ENCODE measurements at places on chromosomes 16 and 17. TPM values are rescaled to one million over a fixed set of nuclear protein-coding genes. Genes with fewer than 3 reads are reported as not detected.
A peak's percentile ranks its signal among the peaks of the same experiment; 100 is the strongest.

Gene KRT24
- not detected for total RNA-seq

DNA sequence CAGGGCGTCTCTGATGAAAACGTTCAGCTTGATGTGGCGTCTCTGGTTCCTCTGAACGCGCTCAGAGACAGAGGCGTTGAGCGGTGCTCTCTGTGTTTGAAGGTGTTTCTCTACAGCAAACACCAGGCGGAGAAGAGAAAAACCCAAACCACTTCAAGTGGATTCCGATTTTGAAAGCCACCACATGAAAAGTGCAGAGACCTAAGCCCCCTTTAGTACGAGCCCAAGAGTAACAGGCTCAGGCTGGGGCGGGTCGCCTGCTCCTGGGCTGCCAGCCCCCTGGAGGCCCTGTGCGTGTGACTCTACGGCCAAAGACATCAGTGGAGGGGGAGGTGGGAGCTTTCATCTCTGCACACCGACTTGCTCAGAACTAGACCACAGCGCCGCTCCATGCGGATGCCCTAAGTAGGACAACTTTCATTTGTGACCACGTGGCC lies 328.4 kb downstream of the MAF start:
- DNase-seq = no peak

Gene FBXL16
- not detected for total RNA-seq

Gene TRIM72
- total RNA-seq = 0.70 TPM

- peak; percentile 90 for DNase-seq
These were observed 4.5 kb downstream of the ABCC3 start for GRCh38 chr17:50638966-50639713.

GRCh38 chr16:180101-180675 lies at the start of gene HBQ1:
HBQ1 (plus strand) TSS chr16:180459; CDS start chr16:180487, 28 bp downstream.
- DNase-seq = no peak
